NCI-H187 (cell line): ENCODE measurements at places on chromosomes 13 and 19.

DNA sequence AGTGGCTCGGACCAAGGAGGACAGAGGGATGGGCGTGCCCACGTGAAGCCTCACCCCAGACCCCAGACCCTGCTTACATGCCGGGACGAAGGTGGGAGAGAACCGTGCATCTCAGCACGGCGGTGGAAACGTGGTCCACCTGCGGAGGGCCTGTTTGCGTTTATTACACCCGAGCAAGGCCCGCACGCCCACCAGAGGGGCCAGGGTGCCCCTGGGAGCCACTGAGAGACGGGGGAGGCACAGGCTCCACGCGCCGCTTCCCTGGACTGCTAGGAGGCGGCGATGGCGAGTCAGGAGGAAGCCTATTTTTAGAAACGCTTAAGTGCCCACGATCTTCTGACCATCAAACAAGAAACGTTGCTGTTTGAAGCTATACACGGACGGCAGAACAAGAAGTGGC, 80.7 kb downstream of the ATP11A start:
- no peak for DNase-seq

GRCh38 chr19:50264483-50265186, 61.2 kb downstream of the MYH14 start:
- DNase-seq: no peak

GRCh38 chr13:102392481-102393209, 9.2 kb downstream of the FGF14 start:
- no peak for DNase-seq

DNA sequence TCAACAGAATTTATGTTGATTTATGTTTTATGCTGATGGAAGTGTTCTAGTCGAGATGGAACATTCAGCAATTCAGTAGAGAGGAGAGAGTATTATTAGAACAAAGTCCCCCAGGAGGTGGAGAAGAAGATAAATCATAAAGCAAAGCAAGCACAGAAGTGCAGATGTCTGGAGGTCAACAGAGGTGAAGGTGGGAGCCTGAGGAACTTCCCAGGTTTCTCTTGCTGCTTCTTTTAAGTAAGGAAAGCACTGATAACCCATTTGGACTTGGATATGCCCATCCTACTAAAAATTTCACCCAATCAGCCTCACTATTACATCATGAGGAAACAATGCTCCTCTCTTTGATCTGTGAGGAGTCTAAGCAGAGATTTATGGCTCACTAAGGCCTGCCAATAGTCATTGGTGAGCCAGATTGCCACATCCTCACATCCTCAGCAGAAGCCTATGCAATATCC, 98.8 kb downstream of the EPSTI1 start:
- no peak for DNase-seq

DNA sequence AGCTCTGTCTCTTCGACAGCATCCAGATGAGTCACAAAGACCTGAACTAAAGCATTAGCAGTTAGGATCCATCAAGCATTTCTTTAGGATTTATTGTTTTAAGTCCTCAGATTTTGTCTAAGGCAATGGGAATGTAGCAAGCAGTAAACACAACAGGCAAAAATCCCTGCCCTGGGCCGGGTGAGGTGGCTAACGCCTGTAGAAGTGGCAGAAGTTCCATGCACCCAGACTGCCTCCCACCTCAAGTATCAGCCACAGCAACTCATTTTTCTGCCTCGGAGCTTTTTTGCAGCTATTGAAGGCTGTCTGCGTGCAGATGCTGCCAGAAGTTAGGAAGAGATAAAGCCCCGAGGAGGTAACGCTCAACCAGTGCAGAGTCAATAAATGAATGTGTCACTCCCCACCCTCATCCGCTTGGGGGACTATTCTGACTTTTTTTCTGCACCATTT, 47.1 kb upstream of the MRI1 start:
- no peak for DNase-seq

- DNase-seq: no peak
Observed at GRCh38 chr19:14385492-14385891, 4.2 kb downstream of the ADGRE5 start.

- no peak for DNase-seq
Observed at GRCh38 chr13:22644941-22645340, 535.8 kb upstream of the SGCG start.

GRCh38 chr13:21913010-21913409, 242.1 kb downstream of the FGF9 start:
- no peak for DNase-seq

DNA sequence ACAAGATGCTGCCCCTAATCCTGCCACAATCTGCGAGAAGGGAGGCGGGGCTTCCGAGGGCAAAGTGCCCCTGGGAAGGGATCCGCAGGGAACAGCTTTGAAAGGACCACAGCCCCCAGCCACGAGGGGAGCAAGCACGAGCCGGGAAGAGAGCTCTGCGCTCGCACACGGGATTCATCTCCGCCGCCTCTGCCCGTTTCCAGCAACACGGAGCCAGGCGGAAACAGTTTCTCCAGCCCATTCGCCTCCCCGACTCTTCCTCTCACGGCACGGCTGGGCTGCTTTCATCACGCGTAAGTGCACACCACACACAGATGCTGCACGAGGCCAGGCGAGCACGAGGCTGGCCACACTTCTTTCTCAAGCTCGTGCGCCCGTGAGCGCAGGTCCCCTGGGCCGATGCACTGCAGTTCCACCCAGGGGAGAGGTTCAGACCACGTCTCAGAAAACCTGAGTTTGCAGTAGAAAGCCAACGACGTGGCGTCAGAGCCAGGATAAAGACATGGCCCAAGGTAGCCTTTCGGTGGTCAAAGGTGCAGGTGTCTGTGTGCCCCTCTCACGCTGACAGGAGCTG, 33.6 kb downstream of the NAXD start:
- no peak for DNase-seq
